NCI-H345 (cell line): ENCODE measurements at places on chromosomes 2 and 18.
A peak's percentile ranks its signal among the peaks of the same experiment; 100 is the strongest.

DNA sequence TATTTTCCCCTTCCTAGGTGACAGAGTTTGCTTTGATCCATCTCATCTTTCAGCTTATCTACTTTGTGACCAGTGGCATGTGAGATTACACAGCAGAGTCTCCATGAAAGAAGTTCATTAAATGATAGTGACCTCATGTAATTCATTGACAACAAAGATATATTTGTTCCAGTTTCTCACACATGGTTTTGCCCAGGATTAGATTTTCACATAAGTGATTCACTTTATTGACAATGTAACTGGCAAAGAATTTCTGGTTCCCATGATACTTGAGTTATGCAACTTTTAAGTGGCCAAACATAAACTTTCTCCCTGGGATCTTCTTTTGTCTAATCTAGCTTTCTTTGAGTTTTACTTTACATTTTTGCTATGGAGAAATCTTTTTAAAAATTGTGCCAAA is 50.0 kb downstream of the MC4R start:
- DNase-seq: no peak

- DNase-seq: no peak
These were observed 172.3 kb downstream of the IKZF2 start for GRCh38 chr2:212979046-212979612.

DNA sequence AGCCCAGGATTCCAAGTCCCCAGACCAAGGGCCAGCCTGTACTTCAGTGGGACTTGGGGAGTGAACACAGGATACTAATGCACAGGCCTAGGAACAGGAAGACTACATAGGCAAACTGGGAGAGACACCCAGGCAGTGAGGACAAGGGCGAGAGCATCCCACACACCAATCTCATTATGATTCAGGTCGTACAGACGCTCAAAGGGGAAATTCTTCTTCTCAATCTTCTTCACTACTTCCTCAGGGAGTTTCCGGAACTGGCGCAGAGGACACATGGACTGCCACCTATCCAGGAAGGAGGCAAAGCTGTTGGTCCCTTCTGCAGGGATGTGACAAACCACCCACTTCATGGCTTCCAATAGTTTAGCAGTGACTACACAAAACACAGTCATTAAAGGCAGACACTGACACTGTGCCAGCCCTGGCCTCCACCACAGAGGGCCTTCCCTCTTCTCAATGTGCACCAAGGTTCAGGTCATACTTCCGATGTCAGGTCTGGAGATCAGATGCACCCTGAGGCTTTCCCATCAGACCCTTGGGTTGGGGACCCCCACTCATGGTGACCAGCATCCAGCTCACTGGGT is 18.0 kb downstream of the SNRNP200 start:
- no peak for DNase-seq

- no peak for DNase-seq
These were observed 40.9 kb upstream of the GPC1 start for GRCh38 chr2:240394549-240394948.

GRCh38 chr2:205759257-205759656 is 77.0 kb downstream of the NRP2 start:
- no peak for DNase-seq

- no peak for DNase-seq
These were observed 27.8 kb upstream of the NCOA1 start for GRCh38 chr2:24463271-24463670.

- no peak for DNase-seq
These were observed 332.4 kb downstream of the GULP1 start for GRCh38 chr2:188623995-188624643.

GRCh38 chr2:74391209-74391579 is 11.1 kb upstream of the DCTN1 start:
- no peak for DNase-seq

DNA sequence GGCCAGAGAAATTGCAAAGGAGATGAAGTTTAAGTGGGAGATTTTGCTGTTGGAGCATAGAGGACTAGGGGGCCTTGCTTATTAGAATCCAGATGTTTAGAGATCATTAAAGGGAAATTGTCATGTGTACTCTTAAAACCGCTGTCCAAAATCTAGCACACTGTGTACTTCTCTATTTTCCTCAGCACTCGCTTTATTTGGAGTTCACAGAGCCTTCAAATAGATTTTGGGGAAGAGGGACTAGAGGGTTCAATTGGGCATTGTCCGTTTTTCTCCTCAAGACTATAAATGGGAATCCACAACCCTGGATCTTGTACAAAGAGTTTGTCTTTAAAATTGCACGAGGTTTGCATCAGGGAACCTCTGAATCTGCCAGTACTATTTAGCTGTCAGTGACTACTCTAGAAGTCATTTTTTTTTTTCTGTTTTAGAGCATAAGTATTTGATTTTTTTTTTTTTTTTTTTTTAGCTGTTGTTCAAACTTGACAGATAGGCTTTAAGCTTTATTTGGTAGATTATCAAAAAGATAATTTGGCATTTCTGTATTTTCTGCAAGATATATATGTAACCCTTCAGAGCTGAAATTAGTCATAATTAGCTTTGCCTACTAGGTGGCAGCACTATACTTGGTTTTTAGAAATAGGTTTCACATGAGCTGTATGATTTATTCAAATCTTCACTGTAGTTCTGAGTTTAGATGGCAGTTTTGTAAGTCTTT is 14.2 kb downstream of the PMS1 start:
- peak; percentile 19 for DNase-seq

GRCh38 chr18:31206787-31207381 is 44.2 kb upstream of the DSC1 start:
- DNase-seq: no peak

DNA sequence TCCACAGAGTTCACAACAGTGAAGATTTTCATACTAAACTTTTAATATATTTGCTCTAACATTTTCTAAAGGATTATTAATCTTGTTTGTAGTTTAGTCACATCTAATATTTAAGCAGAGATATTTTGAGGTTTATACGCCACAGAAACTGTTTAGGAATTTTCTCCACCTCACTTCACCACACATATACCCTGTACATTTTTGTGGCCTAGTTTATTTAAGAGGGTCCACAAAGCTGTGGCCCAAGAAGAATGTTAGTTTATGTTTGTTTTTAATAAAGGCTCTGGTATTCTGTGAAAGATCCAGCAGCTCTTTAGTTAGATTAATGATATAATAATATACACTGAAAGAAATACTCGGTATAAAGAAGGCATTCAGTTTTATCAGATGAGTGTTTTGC is 132.7 kb upstream of the TTC27 start:
- no peak for DNase-seq

GRCh38 chr2:134240061-134240460 is 13.8 kb upstream of the MGAT5 start:
- DNase-seq: no peak
